ENCODE measurements at places on chromosomes 4 and X.

DNA sequence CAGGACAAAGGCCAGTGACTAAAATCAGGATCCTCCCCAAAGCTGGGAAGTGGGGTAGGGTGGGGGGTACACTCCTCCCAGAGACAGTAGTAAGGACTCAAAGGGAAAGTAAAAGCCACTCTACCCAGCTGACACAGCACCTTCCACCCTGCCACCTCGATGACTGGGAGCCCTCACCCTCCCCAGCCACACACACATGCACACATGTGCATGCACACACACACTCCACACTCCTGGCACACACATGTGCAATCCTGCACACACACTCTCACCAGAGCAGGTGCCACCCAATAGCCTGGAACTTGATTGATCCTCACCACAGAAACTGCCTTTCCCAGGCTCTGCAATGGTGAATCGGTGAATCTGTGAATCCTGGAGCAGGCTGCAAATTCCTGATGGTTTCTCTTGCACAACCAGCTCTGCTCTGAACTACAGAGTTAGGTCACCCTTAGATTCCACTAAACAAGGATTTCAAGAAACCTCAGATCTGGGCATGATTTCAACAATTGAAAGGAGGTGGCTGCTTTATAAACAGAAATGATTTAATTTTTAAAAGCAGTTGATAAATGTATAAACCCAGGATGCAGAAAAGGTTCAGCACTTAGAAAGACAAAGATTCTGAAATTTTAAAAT lies 21.5 kb downstream of the AMOT start:
- DNase-seq, result no peak

DNA sequence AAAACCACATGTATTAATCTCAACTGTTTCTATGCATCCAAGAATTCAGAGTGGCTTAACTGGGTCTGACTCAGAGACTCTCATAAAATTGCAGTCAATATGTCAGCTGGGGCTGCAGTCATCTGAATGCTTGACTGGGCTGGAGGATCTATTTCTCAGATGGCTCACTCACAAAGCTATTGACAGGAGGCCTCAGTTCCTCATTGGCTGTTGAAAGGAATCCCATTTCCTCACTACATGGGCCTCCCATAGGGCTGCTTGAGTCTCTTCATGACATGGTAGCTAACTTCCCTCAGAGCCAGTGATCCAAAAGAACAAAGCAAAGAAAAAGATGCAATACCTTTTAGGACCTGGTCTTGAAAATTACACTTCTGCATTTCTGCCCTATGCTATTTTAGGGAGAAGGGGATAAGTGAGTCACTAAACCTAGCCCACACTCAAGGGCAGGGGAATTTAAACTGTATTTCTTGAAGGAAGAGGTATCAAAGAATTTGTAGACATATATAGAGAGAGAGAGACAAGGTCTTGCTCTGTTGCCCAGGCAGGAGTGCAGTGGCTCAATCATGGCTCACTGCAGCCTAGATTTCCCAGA lies 9.8 kb downstream of the SCFD2 start:
- DNase-seq, result no peak

DNA sequence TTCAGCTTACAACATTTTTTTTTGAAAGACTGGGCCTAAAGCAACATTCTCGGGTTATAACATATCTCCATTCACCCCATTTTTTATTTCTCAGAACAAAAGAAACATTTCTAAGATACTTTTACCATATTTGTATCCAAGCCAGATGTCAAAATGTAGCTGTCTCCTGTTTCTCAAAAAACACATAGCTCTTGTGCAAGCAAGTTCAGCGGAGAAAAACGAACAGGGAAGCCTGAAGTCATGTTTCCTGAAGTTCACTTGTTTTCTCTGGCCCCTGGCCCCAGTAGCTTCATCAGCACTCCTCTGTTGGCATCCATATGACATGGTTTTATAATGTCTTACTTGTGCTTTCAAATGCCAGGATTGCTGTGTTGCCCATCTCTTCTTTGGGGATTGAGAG lies 218.2 kb downstream of the BANK1 start:
- no peak for DNase-seq

DNA sequence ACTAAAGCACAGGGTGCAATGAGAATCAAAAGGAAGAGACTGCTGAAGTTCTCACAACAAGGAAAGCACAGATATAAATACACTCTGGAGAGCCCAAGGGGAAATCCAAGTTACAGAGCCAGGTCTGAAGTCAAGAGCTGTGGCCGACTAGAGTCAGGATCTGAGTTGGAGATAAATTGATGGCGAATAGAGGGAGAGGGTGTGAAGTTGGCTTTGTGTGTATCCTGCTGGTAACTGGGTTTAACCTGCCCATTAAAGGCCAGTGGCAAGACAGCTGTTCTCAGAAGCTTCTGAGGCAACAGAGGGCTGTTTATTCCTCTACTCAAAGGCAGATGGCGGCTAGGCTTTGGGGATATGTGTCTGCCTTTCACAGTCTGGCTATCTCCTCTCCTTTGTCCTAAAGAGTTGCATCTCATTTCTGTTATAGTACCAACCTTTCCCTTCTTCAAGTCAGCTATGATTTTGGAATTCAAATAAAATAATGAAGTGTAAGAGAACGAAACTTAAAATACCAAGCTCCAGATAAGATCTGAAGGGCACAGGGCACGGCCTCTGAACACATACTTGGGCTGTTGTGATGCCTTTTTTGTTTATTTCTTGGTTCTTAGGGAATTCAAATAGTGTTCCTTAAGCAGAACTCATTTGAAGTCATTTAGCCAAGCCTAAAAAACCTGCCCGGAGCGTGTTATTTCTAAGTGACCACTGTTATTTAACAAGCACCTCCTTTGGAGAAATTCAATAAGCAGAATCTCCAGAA lies 142.1 kb downstream of the APBB2 start:
- no peak for DNase-seq

DNA sequence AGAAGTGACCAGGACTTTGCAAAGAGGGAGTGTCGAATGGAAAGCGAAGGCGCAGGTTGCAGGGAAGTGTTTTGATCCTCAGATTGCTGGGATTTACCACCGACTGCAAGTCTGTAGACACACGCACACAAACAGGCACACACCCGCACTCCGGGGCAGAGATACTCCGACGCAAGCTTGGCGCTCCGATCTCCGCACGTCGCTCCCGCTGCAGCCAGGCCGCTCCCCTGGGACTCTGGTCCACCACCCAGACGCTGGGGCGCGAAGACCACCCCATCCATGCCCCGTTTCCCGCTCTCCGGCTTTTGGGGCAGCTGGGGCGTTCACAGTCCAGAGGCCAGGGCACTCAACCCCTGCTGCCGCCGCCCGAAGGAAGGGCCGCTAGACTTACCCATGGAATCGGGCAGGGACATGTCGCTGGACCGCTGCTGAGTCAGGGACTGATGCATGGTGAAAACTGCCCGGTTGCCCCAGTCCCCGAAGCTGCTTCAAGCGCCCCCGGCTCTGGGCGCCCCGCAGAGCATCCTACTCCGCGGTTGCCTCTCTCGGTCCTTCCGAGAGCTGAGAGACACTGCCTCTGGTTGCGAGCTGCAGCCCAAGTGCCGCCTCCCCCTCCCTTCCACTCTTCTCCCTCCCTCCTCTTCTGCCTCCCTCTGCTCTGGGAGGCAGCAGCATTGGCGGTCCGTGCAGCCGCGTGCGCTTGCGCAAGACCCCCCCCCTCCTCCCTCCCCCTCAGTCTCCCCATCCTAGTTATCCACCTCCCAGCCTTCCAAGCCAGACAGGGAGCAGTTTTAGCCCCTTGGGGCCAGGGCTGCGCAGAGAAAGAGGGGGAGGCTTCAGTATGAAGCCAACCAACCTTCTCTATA lies at the start of gene TMEM255A:
TMEM255A (minus strand) TSS at position 601 of the 866 bp plus-strand sequence; CDS start at position 449, 152 bp downstream.
- DNase-seq, result no peak

DNA sequence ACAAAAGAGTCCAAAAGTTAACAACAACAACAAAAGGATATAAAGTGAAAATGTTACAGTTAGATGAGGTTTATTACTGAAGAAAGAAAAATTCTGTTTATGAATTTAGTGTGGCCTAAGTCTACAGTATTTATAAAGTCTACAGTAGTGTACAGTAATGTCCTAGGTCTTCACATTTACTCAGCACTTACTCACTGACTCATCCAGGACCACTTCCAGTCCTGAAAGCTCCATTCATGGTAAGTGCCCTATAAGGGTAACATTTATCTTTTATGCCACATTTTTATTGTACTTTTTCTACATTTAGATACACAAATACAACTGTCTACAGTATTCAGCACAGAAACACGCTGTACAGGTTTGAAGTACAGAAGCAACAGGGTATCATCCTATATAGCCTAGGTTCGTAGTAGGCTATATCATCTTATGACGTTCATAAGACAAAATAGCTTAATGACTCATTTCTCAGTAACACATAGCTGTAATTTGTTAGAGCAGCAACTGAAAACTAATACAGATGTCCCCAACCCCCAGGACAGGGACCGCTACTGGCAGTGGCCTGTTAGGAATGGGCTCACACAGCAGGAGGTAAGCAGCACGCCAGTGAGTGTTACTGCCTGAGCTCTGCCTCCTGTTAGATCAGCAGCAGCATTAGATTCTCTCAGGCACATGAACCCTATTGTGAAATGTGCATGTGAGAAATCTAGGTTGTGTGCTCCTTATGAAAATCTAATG lies 61.3 kb downstream of the CENPC start:
- DNase-seq, result no peak

GRCh38 chrX:149495573-149496071 lies 9.5 kb downstream of the IDS start:
- no peak for DNase-seq

DNA sequence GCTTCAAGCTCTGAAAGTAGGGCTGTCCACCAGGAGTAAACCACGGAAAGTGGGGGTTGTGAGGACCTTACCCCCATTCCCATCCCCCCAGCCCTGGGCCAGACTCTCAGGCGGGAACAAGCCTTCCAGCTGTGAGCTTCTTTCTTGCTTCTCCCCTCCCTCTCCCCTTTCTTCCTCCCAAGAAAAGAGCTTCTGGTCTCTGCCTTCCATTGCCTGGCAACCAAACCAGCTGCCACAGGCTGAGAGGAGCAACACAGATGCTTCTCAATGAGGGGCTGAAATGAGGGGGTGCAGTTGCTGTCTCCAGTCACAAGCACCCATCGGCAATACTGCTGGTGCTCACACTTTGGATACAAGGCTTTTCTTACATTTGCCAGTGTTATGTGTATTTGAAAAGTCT lies 72.5 kb downstream of the SLC16A2 start:
- no peak for DNase-seq

All from endothelial cell (in vitro differentiated cells).